ENCODE measurements at places on chromosomes 7 and 10.

GRCh38 chr10:89274928-89275327, 23.4 kb upstream of the LIPA start:
- no peak for DNase-seq

- no peak for DNase-seq
These were observed 37.9 kb upstream of the PSMG3 start for GRCh38 chr7:1607696-1608095.

- no peak for DNase-seq
These were observed 2.7 kb upstream of the FEZF1 start for GRCh38 chr7:122307228-122307621.

- no peak for DNase-seq
These were observed 71.1 kb upstream of the SDK1 start for GRCh38 chr7:3229904-3230470.

DNA sequence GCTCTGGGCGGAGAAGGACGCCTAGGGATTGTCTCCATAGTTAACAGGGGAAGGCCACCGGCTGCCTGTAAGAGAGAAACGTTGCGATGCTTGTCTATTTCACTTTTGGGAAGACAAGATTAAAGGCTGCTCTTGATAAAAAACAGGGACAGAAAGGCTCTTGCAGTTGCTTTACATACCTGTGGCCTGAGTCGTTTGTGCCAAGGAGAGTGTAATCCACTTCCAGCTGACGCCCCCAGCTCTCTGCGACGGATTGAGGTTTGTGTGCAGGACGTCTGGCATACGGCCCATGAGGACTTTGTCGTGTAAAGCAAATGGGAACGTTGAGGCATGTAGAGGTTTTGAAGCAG, 1.1 kb downstream of the MAP3K8 start:
- DNase-seq = no peak

DNA sequence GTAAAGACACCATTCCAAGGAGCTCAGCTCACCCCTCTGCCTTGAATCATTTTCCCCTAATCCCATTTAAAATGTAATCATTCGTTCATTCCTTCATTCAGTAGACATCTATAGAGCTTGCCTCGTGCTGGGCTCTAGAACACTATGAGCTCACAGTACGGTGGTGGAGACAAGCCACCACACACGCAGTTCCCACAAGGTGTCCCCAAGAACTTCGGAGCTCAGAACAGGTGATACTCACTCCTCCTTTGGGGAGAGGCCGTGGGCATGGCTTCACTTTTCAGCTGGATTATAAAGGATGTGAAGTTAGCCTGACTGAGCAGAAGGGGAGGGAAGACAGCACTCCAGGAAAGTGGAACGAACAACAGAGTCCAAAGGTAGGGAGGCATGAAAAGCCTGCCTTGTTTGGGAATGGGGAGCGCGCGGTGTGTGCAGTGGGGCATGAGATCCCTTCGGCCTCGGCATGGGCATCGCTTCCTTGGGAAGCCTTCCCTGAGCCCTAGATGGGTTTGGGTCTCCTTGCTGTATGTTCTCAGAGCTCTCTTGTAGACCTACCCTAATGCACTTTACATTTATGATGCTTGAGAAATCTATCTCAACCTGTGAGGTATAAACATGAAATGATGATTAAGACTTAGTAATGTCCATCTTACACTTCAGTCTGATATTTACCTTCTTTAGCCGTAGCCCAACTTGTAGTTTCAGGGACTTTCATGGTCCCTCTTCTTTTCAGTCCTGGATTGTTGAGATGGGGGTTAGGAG, 809 bp upstream of the OGA start:
- no peak for DNase-seq

DNA sequence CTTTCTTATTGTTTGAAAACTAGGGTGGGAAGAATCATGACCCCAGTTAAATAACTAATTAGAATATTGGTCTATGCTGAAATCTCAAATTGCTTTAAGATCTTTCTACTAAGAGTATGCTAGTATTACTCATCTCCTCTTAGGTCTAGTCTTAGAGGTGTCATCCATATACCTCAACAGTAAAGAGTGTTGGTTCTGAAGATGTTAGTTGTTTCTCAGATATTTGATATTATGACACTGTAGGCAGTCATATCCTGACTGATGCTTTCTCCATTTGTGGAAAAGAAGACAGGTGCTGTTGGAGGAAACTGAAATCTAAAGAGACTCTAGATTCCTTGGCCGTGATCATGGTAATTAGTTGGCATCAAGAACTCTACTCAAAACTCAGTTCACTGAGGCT, 21.2 kb downstream of the BPGM start:
- no peak for DNase-seq

- DNase-seq = no peak
These were observed 40.1 kb downstream of the GPR26 start for GRCh38 chr10:123706236-123706635.

GRCh38 chr7:94980418-94981142, 73.2 kb downstream of the PPP1R9A start:
- no peak for DNase-seq

- no peak for DNase-seq
These were observed 590.8 kb downstream of the AUTS2 start for GRCh38 chr7:70188901-70189650.

DNA sequence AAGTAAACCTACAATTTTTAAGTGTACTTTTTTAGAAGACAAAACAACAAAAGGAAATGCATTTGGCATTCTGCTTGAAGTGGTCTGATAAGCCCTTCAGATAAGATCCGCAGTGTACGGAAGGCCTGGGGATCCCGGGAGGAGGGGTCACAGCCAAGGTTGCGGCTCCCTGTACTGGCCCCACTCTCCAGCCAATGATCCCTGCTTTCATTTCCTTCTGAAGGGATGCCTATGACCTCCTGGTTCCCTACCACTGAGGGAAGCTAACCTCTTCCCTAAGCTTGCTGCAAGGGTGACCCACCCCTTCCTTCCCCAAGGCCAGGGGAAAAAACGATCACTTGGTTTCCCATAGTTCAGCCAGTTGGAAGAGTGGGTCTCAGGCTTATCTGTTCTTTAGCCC, 5.3 kb downstream of the DENND2A start:
- DNase-seq = no peak

- no peak for DNase-seq
These were observed 45.1 kb downstream of the CYTH3 start for GRCh38 chr7:6227294-6227846.

- DNase-seq = no peak
These were observed 20.6 kb downstream of the PIK3CG start for GRCh38 chr7:106885652-106886051.

- DNase-seq = no peak
These were observed 91.6 kb downstream of the MYOF start for GRCh38 chr10:93390306-93391090.

DNA sequence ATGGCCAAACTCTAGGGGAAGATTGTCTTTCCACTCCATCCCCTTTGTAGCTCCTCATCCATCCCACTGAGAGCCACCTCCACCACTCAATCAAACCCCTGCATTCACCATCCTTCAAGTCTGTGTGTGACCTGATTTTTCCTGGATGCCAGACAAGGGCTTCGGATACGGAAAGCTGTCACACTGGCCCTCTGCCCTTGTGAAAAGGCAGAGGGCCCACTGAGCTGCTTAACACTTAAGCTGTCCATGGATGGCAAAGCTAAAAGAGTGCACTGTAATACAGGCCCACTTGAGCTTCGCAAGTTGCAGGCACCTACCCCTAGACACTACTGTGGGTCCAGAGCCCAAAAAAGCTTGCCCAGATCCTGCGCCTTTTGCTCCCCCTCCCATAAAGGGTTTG, 237.2 kb downstream of the MAGI2 start:
- no peak for DNase-seq

DNA sequence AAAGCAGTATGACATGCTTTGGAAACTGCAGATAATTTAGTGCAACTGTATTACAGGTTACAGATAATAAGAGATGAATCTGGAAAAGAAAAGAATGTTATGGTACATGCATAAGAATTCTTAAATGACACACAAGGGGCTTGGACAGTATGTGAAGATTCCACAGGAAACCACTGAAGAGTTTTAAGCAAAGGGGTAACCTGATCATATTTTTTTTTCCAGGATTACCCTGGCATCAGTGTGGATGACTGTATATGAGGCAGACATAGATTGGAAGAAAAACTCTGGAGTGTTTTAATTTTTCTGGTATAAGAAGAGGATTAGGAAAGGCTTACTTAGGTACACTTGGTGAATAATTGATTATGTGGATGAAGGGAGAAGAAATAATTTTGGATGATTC, 8.1 kb downstream of the TFPI2 start:
- DNase-seq = no peak

DNA sequence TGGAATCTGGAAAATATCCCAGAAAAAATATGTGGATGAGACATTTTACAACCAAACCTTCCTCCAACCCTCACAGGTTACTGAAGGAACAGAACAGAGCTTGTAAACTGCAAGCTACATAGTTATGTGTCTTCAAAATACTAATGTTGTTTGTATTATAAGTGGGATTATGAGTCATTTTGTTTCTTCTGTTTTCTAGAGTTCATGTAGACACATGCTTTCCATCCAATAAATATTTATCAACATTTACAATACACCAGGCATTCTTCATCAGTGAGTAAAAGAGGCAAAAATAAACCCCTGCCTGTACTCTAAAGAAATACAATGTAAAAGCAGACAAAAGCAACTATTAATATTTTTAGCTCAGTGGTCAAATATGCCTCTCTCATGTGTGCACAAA, 38.0 kb upstream of the TES start:
- no peak for DNase-seq

GRCh38 chr7:98396768-98397167, 4.1 kb downstream of the BAIAP2L1 start:
- no peak for DNase-seq

- DNase-seq = no peak
These were observed 42.3 kb downstream of the ANTXRL start for GRCh38 chr10:46328853-46329689.
